Aorta (tissue), 5 donors: ENCODE measurements at places on chromosomes 6 and 20. TPM values are rescaled to one million over a fixed set of nuclear protein-coding genes. Genes with fewer than 3 reads are reported as not detected.

The CGAS gene
- 8.7 TPM for total RNA-seq

The SNAP25 gene
- total RNA-seq, result 10.9 TPM

The TENT5A gene
- 26.9 TPM for total RNA-seq

The CYP24A1 gene
- not detected for total RNA-seq

The PSORS1C1 gene
- total RNA-seq, result 3.0 TPM

The FGD2 gene
- 19.9 TPM for total RNA-seq

The SPACA1 gene
- not detected for total RNA-seq

The RBL1 gene
- total RNA-seq, result 8.9 TPM

GRCh38 chr20:39873286-39873685 is 815.8 kb downstream of the MAFB start:
- H3K4me1 ChIP-seq, result no peaks in the 10 kb centered on the region
- H3K36me3 ChIP-seq, result no peaks in the 10 kb centered on the region
- no peak for DNase-seq
- no peaks in the 10 kb centered on the region for H3K27me3 ChIP-seq
- H3K27ac ChIP-seq, result no peak overlapping the region

- no peak overlapping the region for H3K4me3 ChIP-seq
- H3K27ac ChIP-seq, result no peak overlapping the region
- H3K4me1 ChIP-seq, result no peaks in the 10 kb centered on the region
- no peak for DNase-seq
These were observed 98.8 kb downstream of the LAMA2 start for GRCh38 chr6:128981716-128982115.

DNA sequence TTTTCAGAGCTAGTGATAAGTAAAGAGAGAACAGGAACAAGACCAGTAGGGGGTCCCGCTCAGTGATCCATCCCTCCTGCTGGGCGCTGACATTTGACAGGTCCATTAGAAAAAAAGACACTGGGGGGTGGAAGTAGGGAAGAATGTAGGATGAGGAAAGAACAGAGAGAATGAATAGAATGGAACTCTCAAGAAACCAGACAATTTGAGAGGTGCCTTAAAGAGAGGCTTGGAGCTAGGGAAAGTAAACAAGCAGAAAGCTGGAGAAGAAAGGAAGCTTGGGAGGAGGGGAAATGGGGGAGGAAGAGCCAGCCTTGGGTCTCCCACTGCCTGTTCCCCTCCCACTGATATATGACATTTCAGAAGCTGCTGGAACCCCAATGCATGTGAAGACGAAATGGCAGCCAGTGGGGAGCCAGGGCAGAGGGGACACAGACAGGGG is 8.4 kb downstream of the GABBR1 start:
- H3K36me3 ChIP-seq, result peaks cover 7% of the 10 kb centered on the region
- H3K4me1 ChIP-seq, result no peaks in the 10 kb centered on the region

- H3K36me3 ChIP-seq, result no peaks in the 10 kb centered on the region
- no peak overlapping the region for H3K27ac ChIP-seq
- H3K4me3 ChIP-seq, result no peak overlapping the region
- no peaks in the 10 kb centered on the region for H3K4me1 ChIP-seq
- no peak for DNase-seq
These were observed 41.3 kb downstream of the TRMT11 start for GRCh38 chr6:126027601-126028000.

- peaks cover 13% of the 10 kb centered on the region for H3K36me3 ChIP-seq
- H3K27ac ChIP-seq, result no peak overlapping the region
- no peak for DNase-seq
- no peaks in the 10 kb centered on the region for H3K4me1 ChIP-seq
- no peak overlapping the region for H3K4me3 ChIP-seq
These were observed 2.6 kb downstream of the TRIM39 start for GRCh38 chr6:30329331-30329730.

GRCh38 chr6:113019176-113019575 is 672.0 kb downstream of the RFPL4B start:
- H3K27ac ChIP-seq, result peak overlapping the region; percentile 78
- no peaks in the 10 kb centered on the region for H3K27me3 ChIP-seq
- H3K4me1 ChIP-seq, result no peaks in the 10 kb centered on the region
- no peaks in the 10 kb centered on the region for H3K36me3 ChIP-seq
- DNase-seq, result no peak
- H3K4me3 ChIP-seq, result no peak overlapping the region

DNA sequence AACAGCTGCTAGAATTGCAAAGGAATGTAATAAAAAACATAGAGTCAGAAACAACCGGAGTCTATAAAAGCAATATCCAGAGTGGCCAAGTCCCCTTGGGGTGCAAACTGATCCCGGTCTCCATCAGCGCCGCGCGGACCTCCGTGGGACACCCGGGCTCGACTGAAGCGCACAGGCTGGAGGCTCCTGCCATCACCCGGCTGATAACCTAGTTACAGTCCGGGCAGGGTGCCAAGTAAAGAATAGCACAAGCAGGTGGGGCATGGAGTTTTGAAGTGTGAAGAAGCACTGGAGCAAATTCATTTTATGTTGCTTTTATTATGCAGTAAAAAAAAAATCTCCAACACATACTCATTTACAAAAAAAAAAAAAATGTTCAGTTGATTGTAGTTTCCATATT is 205.1 kb upstream of the GMDS start:
- no peaks in the 10 kb centered on the region for H3K27me3 ChIP-seq
- no peak overlapping the region for H3K27ac ChIP-seq
- no peaks in the 10 kb centered on the region for H3K4me1 ChIP-seq
- H3K4me3 ChIP-seq, result peak overlapping the region; percentile 28

DNA sequence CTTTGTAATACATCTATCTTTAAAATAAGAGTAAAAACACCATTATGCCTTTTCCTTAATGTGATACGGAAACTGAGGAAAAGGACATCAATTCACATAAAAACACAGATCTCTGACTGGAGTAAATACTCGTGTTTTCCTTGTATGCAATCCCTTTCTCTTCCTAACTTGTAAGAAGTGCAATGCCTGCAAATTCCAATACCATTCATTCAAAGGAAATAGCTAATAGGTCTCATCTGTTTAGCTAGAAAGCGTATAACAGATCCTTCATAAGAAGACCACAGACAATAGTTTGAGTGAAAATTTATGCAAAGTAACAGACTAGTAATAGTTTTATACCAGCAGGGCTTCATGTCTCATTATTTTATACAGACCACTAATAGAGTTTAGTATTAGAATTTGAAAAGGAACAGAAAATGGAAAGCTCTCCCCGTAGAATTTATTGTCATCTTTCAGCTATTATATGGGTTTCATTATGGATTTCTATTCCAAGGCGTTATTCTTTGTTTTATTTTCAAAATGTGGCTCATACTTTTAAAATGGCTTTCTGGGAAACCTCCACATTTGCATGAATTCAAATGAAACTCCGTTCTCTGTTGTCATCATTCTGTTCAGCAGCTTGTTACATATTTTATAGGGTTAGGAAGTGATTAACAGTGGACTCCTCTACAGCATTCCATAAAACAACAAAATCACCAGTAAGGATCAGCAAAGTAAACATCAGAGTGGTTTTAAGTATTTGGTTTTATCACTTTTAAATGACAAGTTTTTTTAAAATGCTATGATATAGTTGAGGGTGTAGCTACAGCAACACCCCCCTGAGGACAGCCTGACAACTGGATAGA is 186.7 kb downstream of the BTBD9 start:
- no peaks in the 10 kb centered on the region for H3K4me1 ChIP-seq
- no peaks in the 10 kb centered on the region for H3K36me3 ChIP-seq
- no peak for DNase-seq
- H3K27me3 ChIP-seq, result no peaks in the 10 kb centered on the region
- H3K27ac ChIP-seq, result no peak overlapping the region

GRCh38 chr6:62746968-62747367 is 460.9 kb upstream of the KHDRBS2 start:
- no peaks in the 10 kb centered on the region for H3K4me1 ChIP-seq
- H3K36me3 ChIP-seq, result no peaks in the 10 kb centered on the region
- no peak for DNase-seq
- H3K4me3 ChIP-seq, result no peak overlapping the region
- no peak overlapping the region for H3K27ac ChIP-seq
- no peaks in the 10 kb centered on the region for H3K27me3 ChIP-seq

DNA sequence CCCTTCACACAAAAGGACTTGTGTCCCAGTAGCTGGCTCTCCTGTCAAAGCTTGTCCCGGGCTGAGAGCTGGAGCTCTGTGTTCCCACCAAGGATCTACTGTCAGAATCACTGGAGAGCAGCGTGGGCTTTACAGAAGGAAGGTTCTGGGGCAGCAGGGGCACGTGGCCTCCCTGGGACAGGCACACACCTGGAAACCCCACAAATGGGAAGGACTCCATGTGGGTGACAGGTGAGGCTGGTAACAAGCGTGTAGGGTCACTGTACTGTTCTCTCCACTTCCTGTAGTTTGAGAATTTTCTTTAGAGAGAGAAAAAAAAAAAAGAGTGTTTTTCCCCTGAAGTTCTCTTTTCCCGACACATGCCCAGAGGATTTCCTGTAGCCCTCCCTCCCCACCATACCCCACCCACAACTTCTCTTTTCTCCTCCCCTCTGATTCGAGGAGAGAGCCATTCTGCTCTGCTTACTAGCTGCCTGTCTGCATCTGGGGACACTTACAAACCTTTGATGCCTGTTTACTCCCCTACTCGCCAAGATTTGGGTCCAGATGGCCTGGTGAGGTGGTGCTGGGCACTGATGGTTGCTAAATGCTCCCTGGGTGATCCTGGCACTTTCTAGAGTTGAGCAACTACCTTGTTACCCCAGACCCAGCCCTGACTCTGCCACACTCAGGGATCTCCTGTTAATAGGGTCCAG is 84.1 kb upstream of the SIRPA start:
- no peaks in the 10 kb centered on the region for H3K36me3 ChIP-seq
- no peaks in the 10 kb centered on the region for H3K27me3 ChIP-seq
- H3K4me3 ChIP-seq, result no peak overlapping the region
- H3K27ac ChIP-seq, result peak overlapping the region; percentile 37

- no peak overlapping the region for H3K4me3 ChIP-seq
- no peaks in the 10 kb centered on the region for H3K36me3 ChIP-seq
- no peak for DNase-seq
- no peaks in the 10 kb centered on the region for H3K27me3 ChIP-seq
- H3K4me1 ChIP-seq, result peaks cover 6% of the 10 kb centered on the region
These were observed 149.9 kb upstream of the BEND6 start for GRCh38 chr6:56804996-56805395.

DNA sequence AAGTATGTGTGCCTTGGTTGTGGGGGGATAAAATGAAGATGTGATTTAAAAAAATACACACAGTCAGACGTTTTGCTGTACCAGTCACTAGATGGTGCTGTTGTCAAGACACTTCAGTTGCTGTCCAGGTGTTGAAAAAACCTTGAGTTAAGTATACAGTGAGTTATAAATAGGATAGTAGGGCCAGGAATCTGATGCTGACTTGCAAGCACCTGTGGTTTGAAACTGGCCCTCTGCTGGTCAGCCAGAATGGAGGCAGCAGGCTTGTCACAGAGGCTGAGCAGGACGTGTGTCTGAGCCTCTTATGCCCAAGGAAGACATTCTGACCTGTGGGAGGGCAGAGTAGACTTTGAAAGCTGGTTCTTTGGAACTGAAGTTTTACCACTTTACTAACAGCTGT is 27.8 kb downstream of the RNF8 start:
- DNase-seq, result no peak
- H3K27ac ChIP-seq, result no peak overlapping the region
- H3K27me3 ChIP-seq, result no peaks in the 10 kb centered on the region
- peaks cover 2% of the 10 kb centered on the region for H3K36me3 ChIP-seq
- H3K4me3 ChIP-seq, result no peak overlapping the region
- H3K4me1 ChIP-seq, result no peaks in the 10 kb centered on the region

DNA sequence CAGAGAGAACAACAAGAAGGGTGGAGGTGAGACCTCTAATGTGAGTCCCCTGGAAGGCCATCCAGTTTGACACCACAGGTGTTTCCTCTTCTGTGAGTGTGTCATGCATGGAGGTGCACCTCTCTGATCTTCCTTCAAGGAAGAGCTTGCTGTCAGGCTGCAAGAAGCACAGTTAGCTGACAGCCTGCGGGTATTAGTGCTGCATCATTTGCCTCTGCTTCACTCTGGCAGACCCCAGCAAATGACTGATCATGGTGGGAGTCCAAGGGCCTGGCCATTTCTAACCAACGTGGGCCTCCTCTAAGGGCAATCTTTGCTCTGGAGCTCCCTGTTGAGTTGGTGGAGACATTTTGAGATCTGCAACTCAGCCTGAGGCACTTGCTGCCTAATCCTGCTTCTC is 206.3 kb downstream of the EPHA7 start:
- no peak for DNase-seq
- H3K27me3 ChIP-seq, result no peaks in the 10 kb centered on the region
- H3K4me3 ChIP-seq, result no peak overlapping the region
- no peak overlapping the region for H3K27ac ChIP-seq
- H3K4me1 ChIP-seq, result no peaks in the 10 kb centered on the region
- no peaks in the 10 kb centered on the region for H3K36me3 ChIP-seq

- peak overlapping the region; percentile 87 for H3K27ac ChIP-seq
- no peak for DNase-seq
- peak overlapping the region; percentile 28 for H3K4me3 ChIP-seq
- no peaks in the 10 kb centered on the region for H3K4me1 ChIP-seq
These were observed 44.6 kb upstream of the HDDC2 start for GRCh38 chr6:125346201-125346925.

DNA sequence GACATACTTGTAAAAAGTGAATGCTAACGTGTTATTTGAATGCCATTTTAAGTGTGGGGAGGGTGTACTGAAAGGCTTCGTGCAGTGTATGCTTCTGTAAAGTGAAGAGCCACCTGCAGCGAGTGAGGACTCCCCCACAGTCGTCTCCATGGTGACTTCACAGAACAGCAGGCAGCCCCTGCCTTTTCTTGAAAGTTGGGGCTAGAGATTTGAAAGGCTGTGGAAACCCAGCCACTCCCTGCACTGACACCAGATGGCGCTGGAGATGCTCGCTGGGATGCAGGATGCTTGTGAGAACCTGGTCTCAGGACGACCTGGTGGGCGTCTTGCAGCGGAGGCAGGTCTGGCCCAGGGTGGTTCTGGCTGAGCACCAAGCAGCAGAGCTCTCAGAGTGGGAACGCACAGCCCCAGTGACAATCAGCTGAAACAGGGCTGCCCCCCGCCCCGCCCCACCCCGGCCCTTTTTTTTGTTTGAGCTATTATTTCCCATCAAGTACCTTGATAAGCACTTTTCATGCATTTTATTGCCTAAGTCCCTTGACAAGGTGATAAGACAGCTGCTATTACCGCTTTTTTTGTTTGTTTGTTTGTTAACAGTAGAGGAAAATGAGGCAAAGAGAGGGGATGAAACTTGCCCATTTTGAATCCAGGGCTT is 150.3 kb downstream of the SYCP2 start:
- no peaks in the 10 kb centered on the region for H3K27me3 ChIP-seq
- no peak overlapping the region for H3K27ac ChIP-seq
- no peaks in the 10 kb centered on the region for H3K4me1 ChIP-seq
- H3K4me3 ChIP-seq, result no peak overlapping the region

DNA sequence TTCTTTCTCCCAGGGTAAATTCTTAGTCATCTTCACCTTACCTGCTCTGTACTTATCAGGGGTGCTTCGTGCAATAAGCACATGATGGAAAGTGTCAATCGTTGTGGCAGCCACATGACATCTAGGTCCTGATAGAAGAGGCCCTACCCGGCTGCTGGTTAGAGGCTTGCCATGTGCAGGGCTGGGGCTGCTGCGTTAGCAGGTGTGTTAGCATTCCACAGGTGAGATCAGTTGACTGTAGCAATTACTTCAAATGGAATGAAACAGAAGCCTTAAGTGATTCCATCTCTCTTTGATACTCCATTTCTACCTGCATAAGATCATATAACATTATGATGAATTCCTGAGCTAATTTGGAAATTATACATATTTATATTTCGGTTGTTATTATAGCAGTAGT is 127.0 kb downstream of the UST start:
- H3K27ac ChIP-seq, result no peak overlapping the region
- no peak for DNase-seq
- no peak overlapping the region for H3K4me3 ChIP-seq
- H3K36me3 ChIP-seq, result no peaks in the 10 kb centered on the region
- no peaks in the 10 kb centered on the region for H3K4me1 ChIP-seq
- no peaks in the 10 kb centered on the region for H3K27me3 ChIP-seq

- H3K27ac ChIP-seq, result no peak overlapping the region
- peaks cover 2% of the 10 kb centered on the region for H3K36me3 ChIP-seq
- no peaks in the 10 kb centered on the region for H3K4me1 ChIP-seq
- H3K4me3 ChIP-seq, result no peak overlapping the region
- H3K27me3 ChIP-seq, result no peaks in the 10 kb centered on the region
These were observed 16.1 kb downstream of the UFL1 start for GRCh38 chr6:96537726-96538125.
